ENCODE measurements at places on chromosomes 2 and 18. TPM values are rescaled to one million over a fixed set of nuclear protein-coding genes. Genes with fewer than 3 reads are reported as not detected.

GRCh38 chr2:217004656-217005055, 144.8 kb upstream of the TNP1 start:
- H3K27ac ChIP-seq = no peak overlapping the region
- no peaks in the 10 kb centered on the region for H3K4me1 ChIP-seq
- no peak for DNase-seq
- H3K4me3 ChIP-seq = no peak overlapping the region
- peaks cover 3% of the 10 kb centered on the region for H3K36me3 ChIP-seq

The TMEM163 gene
- total RNA-seq = 0.71 TPM

- no peak overlapping the region for H3K27ac ChIP-seq
- DNase-seq = no peak
- H3K27me3 ChIP-seq = no peaks in the 10 kb centered on the region
- H3K36me3 ChIP-seq = no peaks in the 10 kb centered on the region
- H3K4me3 ChIP-seq = no peak overlapping the region
These were observed 98.6 kb downstream of the MREG start for GRCh38 chr2:215914777-215915165.

The RAB27B gene
- 0.44 TPM for total RNA-seq

DNA sequence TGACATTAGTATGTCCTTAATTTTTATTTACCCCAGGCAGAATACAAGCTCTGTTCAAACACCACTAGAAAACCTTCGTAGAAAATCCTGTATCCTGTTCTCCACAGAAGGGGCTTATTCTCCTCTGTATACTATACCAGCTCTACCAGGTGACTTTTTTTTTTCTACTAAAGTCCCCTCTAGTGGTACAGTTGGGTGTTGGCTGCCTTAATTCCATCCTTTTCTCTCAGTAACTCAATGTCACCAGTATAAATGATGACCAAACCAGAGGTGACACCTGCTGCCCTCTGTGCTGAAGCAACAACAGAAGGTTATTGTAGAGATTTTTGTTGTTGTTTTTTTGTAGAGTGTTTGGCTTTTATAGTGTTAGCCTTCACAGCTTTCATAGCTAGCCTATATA, 1322.0 kb downstream of the LRP1B start:
- no peaks in the 10 kb centered on the region for H3K36me3 ChIP-seq
- H3K27me3 ChIP-seq = no peaks in the 10 kb centered on the region
- no peak for DNase-seq

DNA sequence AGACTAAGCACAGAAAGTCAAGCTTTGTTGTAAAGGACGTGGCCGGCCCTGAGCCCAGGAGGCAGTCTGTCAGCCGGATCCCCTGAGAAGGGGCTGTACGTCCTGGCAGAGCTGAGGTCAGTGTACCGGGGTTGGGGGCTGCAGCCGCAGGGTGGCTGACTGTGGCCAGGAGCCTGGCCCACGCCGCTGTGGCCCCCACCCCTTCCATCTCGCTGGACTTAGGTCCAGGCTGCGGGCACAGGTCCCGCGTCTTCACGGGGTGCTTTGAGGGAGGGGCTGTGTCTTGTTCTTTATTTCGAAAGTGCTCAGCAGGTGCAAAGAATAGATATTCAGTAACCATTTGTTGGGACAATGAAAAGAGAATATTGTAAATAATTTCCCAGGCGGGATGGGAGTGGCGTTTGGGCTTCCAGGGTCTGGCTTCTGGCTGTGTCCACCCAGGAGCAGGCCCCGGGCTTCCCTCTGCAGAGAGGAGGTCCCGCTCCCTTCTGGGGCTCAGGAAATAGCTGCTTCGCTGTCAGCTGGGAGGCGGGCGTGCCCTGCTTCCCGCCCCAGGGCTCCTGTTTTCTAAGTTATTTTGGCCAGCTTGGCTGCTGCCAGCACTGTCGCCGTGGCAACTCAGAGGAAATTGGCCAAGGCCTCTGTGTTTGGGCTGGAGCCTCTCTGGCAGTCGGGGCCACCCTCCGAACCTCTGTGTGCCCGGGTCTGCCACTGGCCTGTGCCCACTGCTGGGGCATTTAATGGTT, 7.4 kb downstream of the NFATC1 start:
- H3K4me1 ChIP-seq = peaks cover 42% of the 10 kb centered on the region
- peaks cover 29% of the 10 kb centered on the region for H3K27me3 ChIP-seq
- no peak overlapping the region for H3K27ac ChIP-seq
- no peaks in the 10 kb centered on the region for H3K36me3 ChIP-seq

- DNase-seq = no peak
- no peaks in the 10 kb centered on the region for H3K4me1 ChIP-seq
- H3K27ac ChIP-seq = no peak overlapping the region
- no peak overlapping the region for H3K4me3 ChIP-seq
These were observed 210.1 kb upstream of the LRATD1 start for GRCh38 chr2:14422426-14422825.

The DTNA gene
- 13.3 TPM for total RNA-seq

The SPR gene
- 6.3 TPM for total RNA-seq

GRCh38 chr18:29176681-29177080, 999.8 kb upstream of the CDH2 start:
- no peaks in the 10 kb centered on the region for H3K27me3 ChIP-seq
- no peak overlapping the region for H3K4me3 ChIP-seq
- DNase-seq = no peak
- no peak overlapping the region for H3K27ac ChIP-seq
- no peaks in the 10 kb centered on the region for H3K36me3 ChIP-seq
- H3K4me1 ChIP-seq = peaks cover 13% of the 10 kb centered on the region

DNA sequence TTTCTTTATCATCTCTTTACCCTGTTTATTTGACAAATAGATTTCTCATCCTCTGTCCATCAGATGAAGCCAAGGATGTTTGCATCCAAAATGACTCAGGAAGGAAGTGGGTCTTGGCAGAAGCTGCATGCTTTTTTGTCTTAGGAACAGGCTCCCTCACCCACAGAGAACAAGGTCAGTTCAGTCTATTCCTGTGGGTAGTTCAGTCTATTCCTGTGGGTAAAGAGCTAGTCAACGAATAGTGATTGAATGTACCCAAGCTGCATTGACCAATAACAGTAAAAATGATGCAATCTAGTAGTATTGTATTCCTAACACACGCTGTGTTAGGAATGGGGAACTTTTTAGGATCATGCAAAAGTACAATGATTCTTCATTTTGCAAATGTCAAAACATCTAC, 290.8 kb upstream of the TANK start:
- DNase-seq = no peak
- H3K4me1 ChIP-seq = no peaks in the 10 kb centered on the region
- H3K4me3 ChIP-seq = no peak overlapping the region
- H3K27ac ChIP-seq = no peak overlapping the region
- H3K27me3 ChIP-seq = no peaks in the 10 kb centered on the region
- H3K36me3 ChIP-seq = no peaks in the 10 kb centered on the region

DNA sequence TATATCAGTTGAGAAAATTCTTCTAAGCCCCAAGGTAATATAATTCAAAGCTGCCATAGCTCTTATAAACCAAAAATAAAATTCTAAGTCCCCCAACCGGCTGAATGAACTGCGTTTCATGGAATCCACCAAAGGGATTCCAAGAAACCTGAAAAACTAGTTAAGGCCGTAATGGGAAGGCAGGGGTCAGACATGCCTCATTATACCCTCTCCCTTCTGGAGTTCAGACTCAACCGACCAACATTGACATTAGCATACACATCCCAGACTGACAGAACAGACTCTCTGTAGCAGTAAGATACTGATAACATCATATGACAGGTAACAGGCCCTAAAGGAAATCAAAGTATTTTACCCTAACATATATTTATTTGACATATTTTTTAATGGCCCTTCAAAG, 31.4 kb upstream of the PHLPP1 start:
- peaks cover 14% of the 10 kb centered on the region for H3K4me1 ChIP-seq
- H3K4me3 ChIP-seq = no peak overlapping the region
- H3K36me3 ChIP-seq = peaks cover 5% of the 10 kb centered on the region
- H3K27me3 ChIP-seq = no peaks in the 10 kb centered on the region

DNA sequence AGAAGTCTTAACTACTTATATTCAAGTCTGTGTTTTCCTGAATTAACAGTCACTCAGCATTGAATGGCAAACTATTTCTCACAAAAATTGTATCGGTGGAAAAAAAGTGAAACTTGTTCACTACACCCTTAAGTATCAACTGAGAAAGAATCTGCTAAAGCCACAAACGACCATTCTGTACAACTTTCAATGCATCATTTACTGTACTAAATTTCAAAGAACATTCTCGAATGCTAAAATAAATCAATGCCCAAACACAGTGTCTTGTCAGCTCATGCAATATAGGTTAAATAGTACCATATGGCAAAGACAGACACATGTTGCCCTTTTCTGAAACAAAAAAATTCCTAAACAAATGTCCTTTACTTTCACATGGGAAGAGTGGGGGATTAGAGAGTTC, 9.0 kb downstream of the ZNF516 start:
- no peak overlapping the region for H3K4me3 ChIP-seq
- no peak for DNase-seq
- no peak overlapping the region for H3K27ac ChIP-seq
- H3K4me1 ChIP-seq = peaks cover 68% of the 10 kb centered on the region
- H3K27me3 ChIP-seq = no peaks in the 10 kb centered on the region

DNA sequence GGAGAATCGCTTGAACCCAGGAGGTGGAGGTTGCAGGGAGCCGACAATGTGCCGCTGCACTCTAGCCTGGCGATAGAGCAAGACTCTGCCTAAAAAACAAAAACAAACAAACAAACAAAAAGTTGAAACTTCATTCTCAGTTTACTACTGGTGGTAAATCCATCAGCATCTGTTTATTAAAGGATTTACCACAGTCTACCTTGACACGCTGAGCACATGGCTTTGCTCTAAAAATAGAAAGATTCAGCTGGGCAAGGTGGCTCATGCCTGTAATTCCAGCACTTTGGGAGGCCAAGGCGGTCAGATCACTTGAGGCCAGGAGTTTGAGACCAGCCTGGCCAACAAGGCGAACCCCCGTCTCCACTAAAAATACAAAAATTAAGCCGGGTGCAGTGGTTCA, 201.3 kb downstream of the TGIF1 start:
- H3K27me3 ChIP-seq = no peaks in the 10 kb centered on the region
- no peak overlapping the region for H3K4me3 ChIP-seq
- peaks cover 65% of the 10 kb centered on the region for H3K4me1 ChIP-seq
- DNase-seq = no peak

- no peak for DNase-seq
- H3K4me3 ChIP-seq = no peak overlapping the region
- H3K36me3 ChIP-seq = peaks cover 5% of the 10 kb centered on the region
- no peaks in the 10 kb centered on the region for H3K4me1 ChIP-seq
These were observed 85.8 kb downstream of the PLEKHM3 start for GRCh38 chr2:207939342-207940108.

- H3K4me3 ChIP-seq = no peak overlapping the region
- no peaks in the 10 kb centered on the region for H3K27me3 ChIP-seq
- peaks cover 8% of the 10 kb centered on the region for H3K4me1 ChIP-seq
- no peak for DNase-seq
- no peak overlapping the region for H3K27ac ChIP-seq
- peaks cover 4% of the 10 kb centered on the region for H3K36me3 ChIP-seq
These were observed 39.0 kb downstream of the TPRKB start for GRCh38 chr2:73698101-73698500.

DNA sequence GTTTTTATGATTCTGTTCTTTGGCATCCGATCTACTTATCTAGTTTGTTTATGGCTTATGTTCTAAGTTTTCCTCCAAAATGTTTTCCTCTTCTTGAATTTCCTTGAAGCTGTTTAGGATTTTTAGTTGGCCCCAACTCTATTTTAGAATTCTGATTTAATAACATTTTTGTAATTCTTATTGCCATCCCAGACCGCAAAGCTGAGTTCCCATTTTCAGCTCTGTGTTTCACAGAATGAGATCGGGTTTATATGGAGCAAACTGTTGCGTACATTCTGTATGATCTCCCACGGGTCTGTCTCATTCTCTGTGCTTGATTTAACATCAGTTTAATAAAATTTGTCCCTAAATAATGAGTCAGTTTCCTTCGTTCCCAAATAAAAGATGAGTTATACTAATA, 59.3 kb downstream of the DPP4 start:
- no peak overlapping the region for H3K4me3 ChIP-seq
- no peaks in the 10 kb centered on the region for H3K27me3 ChIP-seq

GRCh38 chr2:110679337-110679707, 1.5 kb upstream of the BUB1 start:
- H3K27me3 ChIP-seq = no peaks in the 10 kb centered on the region
- H3K4me1 ChIP-seq = peaks cover 52% of the 10 kb centered on the region
- DNase-seq = no peak
- peak overlapping the region; percentile 98 for H3K4me3 ChIP-seq
- no peak overlapping the region for H3K27ac ChIP-seq

DNA sequence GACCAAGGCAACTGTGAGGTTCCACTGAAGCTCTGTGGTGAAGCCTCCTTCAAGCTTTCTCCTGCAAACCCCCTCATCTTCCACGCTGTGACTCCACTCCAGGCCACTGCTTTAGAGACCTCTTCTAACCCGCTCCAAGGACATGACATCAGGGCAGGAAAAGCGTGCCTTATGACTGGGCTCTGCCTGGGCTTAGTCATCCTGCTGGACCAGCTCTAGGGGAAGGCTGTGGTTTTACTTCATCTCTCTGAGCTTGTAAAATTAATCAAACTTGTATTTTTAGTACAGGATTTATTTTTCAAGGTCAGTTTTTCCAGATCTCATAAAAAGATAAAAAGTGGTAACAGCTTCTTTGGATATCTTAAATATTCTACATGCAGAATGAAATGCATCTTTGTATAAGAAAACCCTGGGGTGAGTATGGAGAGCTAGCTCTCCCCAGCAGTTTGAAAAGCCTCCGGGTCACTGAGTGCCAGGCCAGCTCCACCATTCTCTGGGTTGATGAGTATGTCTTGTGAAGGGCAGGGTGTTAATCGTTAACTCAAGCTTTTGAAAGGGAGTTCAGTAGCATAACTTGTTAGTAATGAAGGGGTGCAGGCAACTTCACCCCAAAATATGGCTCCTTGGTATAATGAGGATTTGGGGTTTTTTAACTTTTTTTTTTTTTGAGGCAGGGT, 33.1 kb upstream of the YPEL5 start:
- H3K27ac ChIP-seq = no peak overlapping the region
- H3K27me3 ChIP-seq = peaks cover 16% of the 10 kb centered on the region
- DNase-seq = no peak
- no peak overlapping the region for H3K4me3 ChIP-seq
- no peaks in the 10 kb centered on the region for H3K36me3 ChIP-seq
- H3K4me1 ChIP-seq = peaks cover 5% of the 10 kb centered on the region

DNA sequence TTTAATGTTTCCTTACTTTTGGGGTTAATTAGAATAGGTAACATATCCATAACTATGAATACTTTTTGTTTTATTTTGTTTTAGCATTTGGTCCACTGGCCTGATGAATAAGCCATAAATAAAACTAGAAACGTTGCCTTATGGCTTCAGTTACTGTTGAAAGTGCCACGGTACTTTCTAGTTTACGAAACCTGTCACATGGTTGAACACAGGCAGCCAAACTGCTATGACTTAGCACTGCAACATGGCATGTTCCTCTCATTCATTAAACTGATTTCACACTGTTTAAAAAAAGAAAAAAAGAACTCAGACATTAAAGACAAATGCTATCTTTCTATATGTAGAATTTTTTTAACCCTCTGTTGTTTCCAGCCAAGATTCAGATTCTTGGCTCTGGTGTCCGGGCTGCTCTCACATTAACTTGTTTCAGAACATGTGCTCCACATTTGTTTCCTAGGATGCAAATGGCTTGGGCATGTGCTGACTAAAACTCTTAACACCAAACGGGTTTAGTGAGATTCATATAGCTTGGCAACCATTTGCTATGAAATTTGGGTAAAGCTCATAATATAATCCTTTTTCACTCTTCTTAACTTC, 323.9 kb upstream of the RND3 start:
- H3K27me3 ChIP-seq = no peaks in the 10 kb centered on the region
- H3K4me3 ChIP-seq = no peak overlapping the region
- no peaks in the 10 kb centered on the region for H3K4me1 ChIP-seq
- no peaks in the 10 kb centered on the region for H3K36me3 ChIP-seq
- H3K27ac ChIP-seq = no peak overlapping the region
- no peak for DNase-seq

- peaks cover 4% of the 10 kb centered on the region for H3K27me3 ChIP-seq
- no peaks in the 10 kb centered on the region for H3K36me3 ChIP-seq
- DNase-seq = no peak
These were observed 3.5 kb downstream of the MXD1 start for GRCh38 chr2:69918401-69918800.

The EHD3 gene
- total RNA-seq = 10.7 TPM
